ENCODE measurements at places on chromosomes 12 and 14.

DNA sequence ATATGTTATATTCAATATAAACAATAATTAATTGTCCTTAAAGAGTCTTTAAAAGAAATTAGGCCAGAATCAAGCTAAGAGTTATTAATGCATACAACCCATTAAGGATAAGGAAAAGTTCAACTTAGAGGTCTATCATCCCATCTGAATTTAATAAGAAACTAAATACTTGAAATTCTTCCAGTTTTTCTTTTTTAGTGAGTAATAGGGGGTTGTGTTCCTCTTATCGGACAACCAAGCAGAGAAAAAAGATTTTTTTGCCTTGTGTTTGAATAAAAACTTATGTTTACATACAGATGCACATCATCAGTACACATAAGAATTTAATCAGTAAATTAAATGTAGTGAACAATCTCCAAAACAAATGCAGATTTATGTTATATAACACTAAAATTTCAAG, 32.5 kb downstream of the PAWR start:
- no peak for DNase-seq

GRCh38 chr12:6635375-6635855, 344 bp downstream of the LPAR5 start:
- no peak for DNase-seq

DNA sequence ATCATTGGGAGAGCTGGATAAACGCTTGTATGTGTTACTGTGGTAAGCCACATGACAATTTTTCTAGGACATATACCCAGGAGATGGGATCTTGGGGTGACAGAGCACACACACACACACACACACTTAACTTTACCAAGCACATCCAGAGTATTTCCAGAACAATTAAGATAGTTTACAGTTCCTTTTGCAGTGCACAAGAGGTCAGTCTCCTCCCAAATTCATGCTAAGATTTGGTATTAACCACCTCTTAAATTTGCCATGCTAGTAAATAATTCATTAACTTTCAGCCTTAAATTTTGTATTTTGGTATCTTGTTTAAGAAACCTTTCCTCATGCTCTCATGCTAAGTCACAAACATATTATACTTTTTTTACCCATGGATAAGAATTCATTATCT, 33.9 kb upstream of the LIMA1 start:
- DNase-seq: no peak

GRCh38 chr12:123131879-123132402, 18.9 kb downstream of the PITPNM2 start:
- peak; percentile 49 for DNase-seq

DNA sequence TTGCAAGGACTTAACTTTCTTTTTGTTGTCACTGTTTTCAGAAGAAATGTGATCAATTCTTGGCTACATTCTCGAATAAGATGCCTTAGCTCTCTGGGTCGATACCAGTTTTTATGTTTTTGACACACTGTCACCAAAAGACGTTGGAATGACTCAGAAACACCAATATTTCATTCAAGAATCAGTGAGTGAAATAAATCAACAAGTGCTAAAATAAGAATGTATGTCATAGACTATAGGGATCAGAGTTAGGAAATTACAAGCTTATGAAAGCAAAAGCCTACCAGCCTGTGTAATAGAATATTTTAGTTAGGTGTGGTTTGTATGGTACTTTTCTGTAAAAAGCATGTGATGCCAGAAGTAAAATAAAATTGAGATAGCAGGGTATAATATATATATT, 17.8 kb downstream of the PPHLN1 start:
- no peak for DNase-seq

DNA sequence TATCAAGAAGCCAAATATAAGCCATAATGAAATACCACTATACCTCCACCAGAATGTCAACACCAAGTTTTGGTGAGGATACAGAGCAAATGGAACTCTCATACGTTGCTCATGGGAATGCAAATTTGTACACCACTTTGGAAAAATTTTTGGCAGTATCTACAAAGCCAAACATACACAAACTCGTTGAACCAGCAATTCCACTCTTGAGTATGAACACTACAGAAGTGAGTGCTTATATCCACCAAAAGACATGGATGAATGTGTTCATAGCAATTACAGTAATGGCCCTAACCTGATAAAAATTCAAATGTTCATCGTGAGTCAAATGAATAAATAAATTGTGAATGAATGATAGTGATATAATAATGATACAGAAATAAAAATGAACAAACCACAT, 24.8 kb downstream of the C12orf71 start:
- DNase-seq: no peak

DNA sequence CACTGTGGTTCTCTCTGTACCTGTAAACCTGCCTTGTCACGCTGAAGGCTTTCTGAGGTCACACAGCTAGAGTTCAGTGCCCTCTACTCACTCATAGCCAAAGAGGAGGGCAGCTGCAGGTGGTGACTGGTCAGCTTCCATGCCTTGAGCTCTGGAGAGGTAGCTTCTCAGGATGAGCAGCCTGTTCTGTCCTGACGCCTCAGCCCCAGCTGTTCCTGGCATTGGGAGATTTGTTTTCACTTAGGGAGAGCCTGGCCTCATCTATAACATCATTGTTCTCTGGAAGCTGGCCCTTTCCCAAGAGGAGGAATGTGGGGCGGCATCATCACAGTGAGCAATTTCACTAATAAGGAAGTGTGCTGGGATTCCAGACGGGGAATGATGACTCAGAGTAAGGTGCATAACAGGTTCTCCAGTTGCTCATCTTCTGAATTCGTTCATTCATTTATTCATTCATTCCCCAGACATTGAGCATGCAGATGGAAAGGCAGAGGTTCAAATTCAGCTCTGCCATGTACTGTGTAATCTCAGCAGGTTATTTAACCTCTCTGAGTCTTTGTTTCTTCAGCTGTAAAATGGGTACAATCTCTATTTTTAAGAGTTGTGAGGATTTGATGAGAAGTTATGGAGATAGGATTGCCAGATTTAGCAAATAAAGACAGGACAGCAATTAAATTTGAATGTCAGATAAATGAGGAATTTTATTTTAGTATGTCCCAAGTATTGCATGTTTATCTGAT, 255.8 kb upstream of the CRY1 start:
- no peak for DNase-seq

DNA sequence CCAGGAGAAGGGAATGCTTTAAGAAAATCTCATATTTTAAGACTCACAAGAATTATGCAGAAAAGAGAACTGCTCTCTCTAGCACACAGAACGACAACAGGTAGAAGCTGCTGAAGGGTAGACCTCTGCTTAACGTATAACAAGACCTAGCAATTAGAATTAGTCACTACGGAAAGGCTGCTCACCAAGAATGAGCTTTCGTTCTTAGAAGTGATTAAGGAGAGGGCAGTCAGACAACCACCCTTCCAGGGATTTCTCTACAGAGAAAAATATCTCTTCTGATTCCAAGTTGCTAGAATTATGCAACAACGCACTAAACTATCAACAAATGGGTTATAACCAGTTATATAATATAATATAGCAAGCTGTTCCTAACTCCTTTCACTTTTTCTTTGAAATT, 18.6 kb downstream of the LRIG3 start:
- DNase-seq: no peak

DNA sequence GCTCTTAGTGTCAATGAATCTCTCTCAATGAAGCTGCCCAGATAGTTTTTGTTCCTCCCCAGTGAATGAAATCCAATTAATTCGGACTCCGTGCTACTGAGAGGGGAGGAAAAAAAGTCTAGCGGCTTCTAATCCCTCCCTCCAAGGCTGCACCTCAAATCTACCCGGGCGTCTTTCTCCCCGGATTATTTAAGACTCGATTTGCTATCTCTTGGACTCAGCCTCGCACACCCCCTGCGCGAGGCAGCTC, 134 bp downstream of the DUSP6 start:
- no peak for DNase-seq

DNA sequence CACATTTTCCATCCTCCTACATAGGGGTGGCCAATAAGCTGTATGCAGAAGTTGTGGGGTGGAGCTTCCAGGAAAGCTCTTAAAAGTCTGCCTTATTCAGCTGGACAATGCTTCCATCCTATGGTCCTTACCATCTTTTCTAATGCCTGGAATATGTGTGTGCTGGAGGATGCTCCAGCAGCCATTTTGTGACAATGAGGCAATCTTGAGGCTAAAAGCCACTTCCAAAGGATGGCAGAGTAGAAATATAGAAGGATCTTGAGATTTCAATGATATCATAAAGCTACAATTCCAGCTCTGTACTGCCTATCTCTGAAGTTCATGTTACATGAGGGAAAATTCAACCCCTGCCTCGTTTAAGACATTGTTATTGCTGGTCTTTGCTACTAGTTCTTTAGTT, 95.7 kb downstream of the APAF1 start:
- DNase-seq: no peak

- DNase-seq: no peak
Measured at GRCh38 chr14:105117710-105118385, 50.7 kb downstream of the JAG2 start.

All from femur (tissue), 1 donor.